ENCODE measurements at places on chromosomes 16 and 17.
A peak's percentile ranks its signal among the peaks of the same experiment; 100 is the strongest.

DNA sequence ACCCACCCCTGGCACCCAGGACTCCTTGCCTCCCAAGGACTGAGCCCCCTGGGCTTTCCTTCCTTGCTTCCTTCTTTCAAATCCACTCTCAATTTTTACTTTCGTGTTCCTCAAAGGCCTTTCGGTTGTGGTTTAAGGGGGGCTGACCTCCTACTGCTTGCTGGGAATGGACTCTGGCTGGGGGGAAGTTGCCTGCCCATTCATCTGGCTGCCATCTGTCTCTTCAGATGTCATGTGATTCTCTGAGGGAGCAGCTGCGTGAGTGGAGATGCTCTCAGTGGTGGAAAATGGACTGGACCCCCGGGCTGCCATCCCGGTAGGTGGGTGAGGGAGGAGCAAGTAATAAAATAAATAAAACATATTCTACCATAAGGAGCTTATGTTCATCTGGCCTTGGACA is 93.8 kb upstream of the RPRML start:
- no peak for ATAC-seq

GRCh38 chr16:53743149-53743566 is 39.2 kb downstream of the FTO start:
- no peak for ATAC-seq

DNA sequence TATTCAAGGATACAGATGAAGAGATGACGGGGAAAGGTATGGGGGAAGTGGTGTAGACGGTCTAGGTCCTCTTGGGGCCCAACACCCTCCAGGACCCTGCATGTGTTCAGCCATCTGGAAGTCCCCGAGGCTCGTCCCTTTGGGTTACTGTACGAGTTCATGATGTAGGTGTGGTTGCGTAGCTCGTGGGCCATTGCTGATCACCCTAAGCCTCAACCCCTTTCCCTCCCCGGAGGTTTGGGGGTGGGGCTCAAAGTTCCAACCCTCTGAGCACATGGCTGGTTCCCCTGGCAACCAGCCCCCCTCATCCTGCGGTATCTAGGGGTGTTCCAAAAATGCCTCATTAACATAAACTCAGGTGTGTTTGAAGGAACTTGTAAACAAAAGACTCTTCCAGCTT is 98.8 kb upstream of the METRNL start:
- peak; percentile 50 for ATAC-seq

DNA sequence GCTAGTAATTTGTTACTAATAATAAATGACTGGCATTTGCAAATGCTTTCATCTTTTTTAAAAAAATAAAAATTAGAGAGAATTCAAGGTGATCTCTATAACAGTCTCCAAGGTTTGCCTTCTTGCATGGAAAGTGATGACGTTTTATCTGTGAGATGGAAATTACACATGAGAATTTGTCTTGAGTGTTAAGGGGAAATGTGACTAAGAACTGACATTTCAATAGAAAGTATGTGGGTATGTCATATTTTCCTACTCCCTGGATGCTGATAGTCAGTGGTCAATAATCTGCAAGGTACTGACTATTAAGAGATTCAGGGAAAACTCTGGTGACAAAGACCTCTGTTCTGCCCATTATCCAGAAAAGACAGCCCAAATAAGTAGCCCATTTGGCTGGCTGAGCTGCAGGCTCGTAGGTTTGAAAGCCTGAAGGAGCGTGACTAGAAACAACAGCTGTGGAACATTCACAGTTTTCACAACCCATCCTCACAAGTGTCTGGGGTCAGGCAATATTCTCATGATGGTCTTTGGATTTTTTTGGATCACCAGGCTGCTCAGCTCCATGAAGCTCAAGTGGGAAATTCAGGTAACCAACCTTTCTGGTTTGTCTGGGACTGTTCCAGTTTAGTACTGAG is 49.7 kb upstream of the WSCD1 start:
- peak; percentile 34 for ATAC-seq

DNA sequence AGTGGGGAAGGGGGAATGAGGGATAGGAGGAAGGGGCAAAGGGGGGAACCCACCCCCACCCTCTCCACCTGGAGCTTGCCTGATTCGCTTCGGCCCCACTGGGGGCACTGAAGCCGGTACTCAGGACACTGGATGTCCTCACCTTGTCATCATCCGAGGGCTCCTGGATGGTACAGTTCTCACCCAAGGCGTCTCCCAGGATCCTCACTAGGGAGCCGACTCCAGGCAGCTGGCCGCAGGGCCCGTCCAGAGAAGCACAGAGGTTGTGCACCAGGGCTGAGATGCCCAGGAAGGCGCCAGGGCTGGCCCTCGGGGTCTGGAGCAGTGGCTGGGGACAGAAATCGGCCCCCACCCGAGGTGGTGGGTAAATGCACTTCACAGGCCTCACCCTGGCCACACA is 92.3 kb downstream of the LITAF start:
- ATAC-seq: no peak

DNA sequence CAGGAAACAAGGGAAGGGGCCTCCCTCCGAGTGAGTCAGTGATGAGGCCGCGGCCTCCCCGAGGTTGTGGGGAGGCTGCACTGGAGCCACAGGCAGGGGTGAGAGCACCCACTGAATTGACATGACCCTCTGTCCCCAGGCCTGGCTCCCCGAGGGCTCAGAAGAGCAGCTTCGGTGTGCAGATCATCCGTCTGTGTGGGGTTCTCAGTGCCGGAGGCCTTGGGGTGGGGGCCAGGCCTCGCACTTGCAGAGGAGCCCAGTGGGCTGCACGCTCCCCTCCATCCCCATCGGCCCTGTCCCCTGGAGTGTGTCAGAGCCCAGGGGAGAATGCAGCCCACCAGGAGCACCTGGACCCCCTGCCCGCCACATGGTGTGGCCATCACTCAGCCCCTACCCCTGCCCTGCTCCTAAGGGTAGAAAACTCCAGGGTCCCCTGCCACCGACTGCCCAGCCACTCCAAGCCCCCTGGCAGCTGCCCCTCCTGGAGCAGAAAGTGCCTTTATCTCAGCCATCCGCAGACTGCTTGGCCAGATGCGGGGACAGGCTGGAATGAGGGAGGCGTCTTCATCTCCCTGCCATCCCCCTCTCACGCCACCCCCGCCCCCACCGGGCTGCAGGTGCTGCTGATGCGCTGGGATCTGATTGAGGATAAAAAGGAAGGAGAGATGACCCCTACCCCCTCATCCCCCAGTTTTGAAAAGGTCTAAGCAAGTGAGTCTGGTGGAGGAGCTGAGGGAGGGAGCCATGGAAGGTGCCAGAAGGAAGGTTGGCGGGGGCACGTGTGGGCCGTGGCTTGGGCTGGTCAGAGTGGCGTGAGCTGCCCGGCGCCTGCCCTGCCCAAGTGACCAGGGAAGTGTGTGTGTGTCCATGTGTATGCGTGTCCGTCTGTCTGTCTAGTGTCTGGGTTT is 358.3 kb downstream of the SEC14L1 start:
- ATAC-seq: no peak

- ATAC-seq: no peak
These were observed 45.1 kb downstream of the AHSP start for GRCh38 chr16:31572821-31573220.

DNA sequence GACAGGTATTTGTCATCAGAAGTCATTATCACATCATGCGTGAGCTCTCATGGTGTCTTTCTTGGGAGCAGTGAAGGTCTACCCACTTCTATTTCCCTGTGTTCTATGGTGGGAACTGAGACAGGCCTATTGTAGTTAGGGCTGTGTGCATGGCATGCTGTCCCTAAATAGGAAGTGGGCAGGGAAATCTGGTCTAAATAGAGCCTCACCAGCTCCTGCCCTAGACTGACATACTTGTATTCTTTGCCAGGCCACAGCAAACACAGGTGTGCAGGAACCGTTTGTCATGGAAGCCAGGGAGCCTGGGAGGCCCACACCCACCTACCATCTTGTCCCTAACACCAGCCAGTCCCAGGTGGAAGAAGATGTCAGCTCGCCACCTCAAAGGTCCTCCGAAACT is 10.1 kb downstream of the SLC7A6 start:
- no peak for ATAC-seq

- ATAC-seq: no peak
These were observed 73.6 kb upstream of the MRTFB start for GRCh38 chr16:13997526-13997925.

GRCh38 chr17:50148226-50149090 is 2.0 kb downstream of the PPP1R9B start:
- ATAC-seq: peak; percentile 82

- ATAC-seq: no peak
These were observed 805 bp upstream of the SCARF1 start for GRCh38 chr17:1646199-1646875.

GRCh38 chr17:21394265-21394664 is 18.1 kb downstream of the KCNJ12 start:
- ATAC-seq: no peak

- no peak for ATAC-seq
These were observed 26.8 kb downstream of the C17orf67 start for GRCh38 chr17:56806949-56807348.

DNA sequence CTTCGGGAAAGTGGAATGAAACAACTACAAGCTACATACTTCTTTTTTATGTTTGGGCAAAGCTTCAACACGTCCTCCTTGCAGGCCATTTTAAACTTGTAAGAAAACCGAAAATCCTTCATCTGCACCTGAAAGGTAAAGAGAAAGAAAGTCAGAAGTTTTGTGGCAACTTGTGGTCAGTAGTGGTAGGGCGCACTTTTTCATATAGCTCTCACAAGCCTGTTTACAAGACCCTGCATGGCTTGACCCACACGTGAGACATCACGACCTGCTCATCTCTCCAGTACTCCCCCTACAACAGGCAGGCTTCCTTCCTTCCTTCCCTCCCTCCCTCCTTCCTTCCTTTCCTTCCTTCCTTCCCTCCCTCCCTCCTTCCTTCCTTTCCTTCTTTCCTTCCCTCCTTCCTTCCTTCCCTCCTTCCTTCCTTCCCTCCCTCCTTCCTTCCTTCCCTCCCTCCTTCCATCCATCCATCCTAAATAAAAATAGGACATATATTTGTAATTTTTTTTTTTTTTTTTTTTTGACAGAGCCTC is 48.7 kb upstream of the CLEC18B start:
- no peak for ATAC-seq

All from stimulated activated memory B cell treated with anti-CD40 and anti-IgM and Interleukin-4, amounts not matched to agents 10 μg/mL and 1 μg/mL and 100 μg/mL, for 72 hours (primary cell).